Mammary epithelial cell (primary cell): ENCODE measurements at places on chromosomes 2 and 18.

- no peak for DNase-seq
These were observed 125.7 kb downstream of the KCTD1 start for GRCh38 chr18:26422472-26423162.

GRCh38 chr2:225756198-225756597 is 356.7 kb downstream of the NYAP2 start:
- no peak for DNase-seq

DNA sequence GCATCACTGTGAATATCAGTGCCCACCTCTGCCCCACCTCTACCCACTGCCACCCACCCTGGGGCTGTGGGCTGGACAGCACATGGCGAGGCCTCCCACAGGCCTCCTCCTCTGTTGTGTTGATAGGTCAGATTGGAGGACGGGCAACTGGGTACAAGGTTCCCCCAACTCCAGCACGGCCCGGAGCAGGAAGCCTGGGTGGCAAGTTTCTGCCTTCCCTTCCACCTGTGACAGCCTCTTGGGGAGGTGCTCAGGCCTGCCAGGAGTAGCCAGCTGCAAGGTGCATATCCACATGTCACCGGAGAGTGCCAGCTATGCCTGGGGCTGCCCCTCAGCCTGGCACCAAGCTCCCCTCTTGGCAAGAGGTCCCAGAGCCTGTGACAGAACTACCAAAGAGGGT is 6.9 kb upstream of the ECEL1 start:
- no peak for DNase-seq

- DNase-seq = no peak
These were observed 129.5 kb downstream of the PAX3 start for GRCh38 chr2:222169346-222169745.

DNA sequence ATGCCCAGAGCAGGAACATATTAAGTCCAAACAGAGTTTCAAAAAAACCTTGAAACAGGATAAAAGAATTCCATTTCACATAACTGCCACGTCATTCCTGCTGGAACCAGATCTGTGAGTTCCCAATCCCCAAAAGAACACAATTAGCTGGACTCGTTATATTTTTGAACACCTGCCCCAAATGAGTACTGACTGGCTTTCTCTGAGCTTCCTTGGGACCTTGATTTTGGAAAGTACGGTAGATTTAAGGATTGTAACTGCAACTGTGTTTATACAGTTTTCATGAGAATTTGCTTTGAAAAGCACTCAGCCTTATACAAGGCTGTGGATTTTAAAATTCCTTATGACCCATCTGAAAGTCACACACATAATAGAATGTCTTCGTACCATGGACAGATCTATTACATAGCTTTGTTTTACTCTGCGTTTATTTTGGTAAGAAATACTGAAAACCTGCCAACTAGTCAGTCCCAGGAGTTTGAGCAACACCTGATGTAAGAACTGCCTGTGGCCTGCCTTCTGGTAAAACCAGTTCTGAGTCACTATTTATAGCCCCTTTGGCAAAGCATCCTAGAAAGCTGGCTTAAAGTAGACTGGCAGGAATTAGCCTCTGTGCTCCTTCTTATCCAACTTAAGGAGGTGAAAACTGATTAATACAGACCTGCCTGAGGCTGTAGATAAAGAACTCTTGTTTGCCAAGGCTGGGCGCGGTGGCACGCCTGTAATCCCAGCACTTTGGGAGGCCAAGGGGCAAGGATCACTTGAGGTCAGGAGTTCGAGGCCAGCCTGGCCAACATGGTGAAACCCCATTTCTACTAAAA is 48.1 kb downstream of the MERTK start:
- DNase-seq = peak; percentile 94

DNA sequence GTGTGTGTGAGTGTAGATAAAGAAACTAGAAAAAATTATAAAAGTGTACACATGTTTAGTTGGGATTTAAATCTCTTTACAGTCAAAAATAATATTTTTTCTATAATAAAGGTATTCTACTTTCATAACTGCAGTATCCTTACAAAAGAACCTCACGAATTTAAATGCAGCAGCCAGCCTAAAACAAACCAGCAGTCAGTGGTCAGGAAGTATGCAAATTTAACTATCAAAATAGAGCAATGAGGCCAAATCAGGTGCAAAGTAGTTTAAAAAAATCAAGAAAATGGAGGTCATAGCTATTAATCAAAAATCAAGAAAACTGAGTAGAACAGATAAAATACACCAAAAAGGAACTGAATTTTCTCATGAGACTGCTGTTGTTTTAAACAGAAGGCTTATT is 407.1 kb downstream of the CDH19 start:
- DNase-seq = no peak
